Naive B cell (primary cell): ENCODE measurements at places on chromosomes 5 and 9.

DNA sequence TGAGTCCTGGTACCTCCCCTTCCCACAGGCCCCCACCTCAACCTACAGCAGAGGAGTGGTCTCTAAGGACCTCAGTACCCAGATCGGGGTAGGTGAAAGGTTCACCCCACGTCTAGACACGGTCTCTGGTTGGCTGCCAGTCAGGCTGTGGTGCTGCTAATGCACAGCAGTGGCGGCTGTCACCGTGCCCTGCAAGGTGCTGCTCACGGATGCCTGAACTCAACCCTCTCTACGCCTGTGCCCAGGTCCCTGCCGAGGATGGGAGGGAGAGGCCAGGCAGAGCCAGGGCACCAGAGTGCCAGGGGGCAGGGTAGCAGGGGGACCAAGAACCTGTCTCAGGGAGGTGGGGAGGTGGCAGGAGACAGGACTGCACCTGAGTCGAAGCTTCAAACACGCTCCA lies 14.3 kb downstream of the IER5L start:
- no peak for DNase-seq

DNA sequence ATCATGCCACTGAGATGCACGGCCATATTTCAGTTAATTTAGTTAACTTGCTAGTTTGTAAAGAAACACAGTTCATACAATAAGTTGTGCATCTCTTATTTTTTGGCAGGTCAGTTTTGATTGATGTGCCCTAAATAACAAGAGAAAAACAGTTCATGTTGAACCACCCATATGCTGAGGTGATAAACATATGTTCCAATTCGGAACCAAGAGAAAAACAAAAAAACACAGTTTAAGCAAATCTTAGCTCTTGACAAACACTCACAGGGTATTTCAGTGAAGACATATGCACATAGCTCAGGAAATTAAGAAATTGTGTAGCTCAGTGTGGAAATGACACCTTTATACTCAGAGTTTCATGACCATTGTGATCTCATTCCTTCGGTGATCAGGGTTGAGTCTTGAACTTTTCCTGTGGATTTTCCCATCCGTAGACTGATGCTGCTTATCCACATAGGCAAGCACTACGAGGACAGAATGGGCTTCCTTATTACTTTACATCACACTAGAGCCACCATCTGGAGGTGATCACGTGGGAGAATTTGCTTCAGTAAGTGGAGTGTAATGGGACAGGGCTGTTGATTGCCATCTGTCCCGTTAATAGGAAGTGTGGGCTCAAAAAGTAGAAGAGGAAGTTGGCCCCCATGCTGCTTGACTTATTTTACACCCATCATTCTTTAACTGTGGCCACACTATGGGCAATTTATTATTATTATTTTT lies 773.0 kb downstream of the MTRR start:
- no peak for DNase-seq

GRCh38 chr5:16382047-16382446 lies 83.6 kb downstream of the ZNF622 start:
- no peak for DNase-seq

DNA sequence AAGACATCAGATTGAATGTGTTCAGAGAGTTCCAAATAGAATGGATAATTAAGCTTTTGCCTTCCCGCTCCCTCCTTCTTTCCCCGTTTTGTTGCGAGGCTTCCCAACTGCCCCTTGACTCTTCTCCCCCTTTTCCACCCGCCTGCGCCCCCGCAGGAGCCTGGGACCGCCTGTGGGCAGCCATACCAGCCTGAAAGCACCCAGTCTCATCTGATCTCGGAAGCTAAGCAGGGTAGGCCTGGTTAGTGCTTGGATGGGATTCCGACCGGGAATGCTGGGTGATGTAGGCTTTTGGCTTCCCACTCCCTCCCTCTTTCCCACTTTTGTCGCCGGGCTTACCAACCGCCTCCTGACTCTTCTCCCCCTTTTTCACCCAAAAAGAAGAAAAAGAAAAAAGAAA lies 6.8 kb upstream of the HSD17B4 start:
- DNase-seq: no peak

GRCh38 chr5:56761151-56761885 lies 54.0 kb upstream of the MAP3K1 start:
- DNase-seq: no peak
